Activated CD4-positive, alpha-beta T cell treated with anti-CD3 and anti-CD28 coated beads, Interleukin-2, Interleukin-4, amounts not matched to agents 100 ng/mL and 50 ng/mL, durations not matched to agents 16 hours and 8 hours (primary cell): ENCODE measurements at places on chromosomes 5 and 9.
A peak's percentile ranks its signal among the peaks of the same experiment; 100 is the strongest.

GRCh38 chr9:111516061-111516465, 8.9 kb upstream of the ZNF483 start:
- DNase-seq = no peak

- DNase-seq = no peak
Measured at GRCh38 chr5:120479066-120479465, 15.0 kb downstream of the PRR16 start.

DNA sequence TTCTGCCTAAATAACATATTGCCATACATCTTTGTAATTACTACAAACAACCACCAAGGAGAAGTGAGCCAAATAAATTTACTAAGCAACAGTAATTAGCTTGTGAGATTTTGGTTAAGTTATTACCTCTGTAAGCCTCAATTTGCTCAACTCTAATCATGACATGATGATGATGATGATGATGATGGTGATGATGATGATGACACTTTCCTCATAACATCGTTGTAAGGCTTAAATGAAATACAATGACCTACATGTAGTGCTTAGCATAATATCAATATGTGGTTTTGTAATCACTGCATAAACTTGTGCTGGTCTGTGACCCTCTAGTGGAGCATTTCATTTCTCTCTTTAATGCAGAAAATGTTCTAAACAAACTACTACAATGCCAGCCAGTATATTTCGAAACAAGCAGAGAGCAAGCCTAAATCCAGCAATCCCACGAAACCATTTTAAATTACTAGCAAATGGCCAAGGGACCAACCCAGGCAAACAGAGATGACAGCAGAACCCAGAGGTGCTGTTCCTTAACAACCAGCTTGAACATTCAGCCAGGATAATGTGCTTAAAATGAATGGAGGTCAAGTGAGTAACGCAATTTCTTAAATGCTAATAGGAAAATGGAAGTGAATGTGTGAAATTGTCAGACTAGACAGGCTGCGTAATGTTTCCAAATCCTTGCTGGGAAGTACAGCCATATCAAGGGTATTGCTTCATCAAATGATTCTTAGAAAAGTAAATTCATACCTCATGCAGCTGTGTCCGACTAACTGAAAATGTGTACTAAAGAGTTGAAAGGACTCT, 281.9 kb upstream of the PUM3 start:
- no peak for DNase-seq

DNA sequence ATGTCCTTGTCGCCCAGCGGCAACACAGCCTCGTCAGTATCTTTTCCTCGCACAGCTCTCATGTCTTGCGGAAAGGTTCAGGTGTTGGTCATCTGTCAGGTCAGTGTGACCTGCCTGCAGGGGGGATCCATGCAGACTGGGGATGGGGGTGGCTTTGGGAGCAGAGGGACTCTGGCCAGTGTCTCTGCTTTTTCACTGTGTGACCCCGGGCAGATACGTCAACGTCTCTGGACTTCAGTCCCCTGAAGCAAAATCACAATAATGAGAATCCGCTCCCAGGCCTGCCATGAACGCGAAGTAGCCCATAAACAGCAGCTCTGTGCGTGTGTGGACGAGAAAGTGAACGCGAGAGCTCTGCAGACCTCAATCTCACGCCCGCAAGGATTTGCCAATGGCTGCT, 75.7 kb upstream of the FCN1 start:
- no peak for DNase-seq

GRCh38 chr9:127555840-127556820, 55.9 kb upstream of the STXBP1 start:
- peak; percentile 87 for DNase-seq

GRCh38 chr9:109331353-109331752, 10.5 kb upstream of the EPB41L4B start:
- no peak for DNase-seq
